ENCODE measurements at places on chromosomes 12 and 14.

- peak; percentile 8 for DNase-seq
These were observed 1.5 kb downstream of the CAPRIN2 start for GRCh38 chr12:30753233-30753632.

GRCh38 chr12:56941299-56942017 is 7.2 kb upstream of the SDR9C7 start:
- no peak for DNase-seq

GRCh38 chr14:22945642-22946041 is 11.2 kb downstream of the HAUS4 start:
- no peak for DNase-seq

DNA sequence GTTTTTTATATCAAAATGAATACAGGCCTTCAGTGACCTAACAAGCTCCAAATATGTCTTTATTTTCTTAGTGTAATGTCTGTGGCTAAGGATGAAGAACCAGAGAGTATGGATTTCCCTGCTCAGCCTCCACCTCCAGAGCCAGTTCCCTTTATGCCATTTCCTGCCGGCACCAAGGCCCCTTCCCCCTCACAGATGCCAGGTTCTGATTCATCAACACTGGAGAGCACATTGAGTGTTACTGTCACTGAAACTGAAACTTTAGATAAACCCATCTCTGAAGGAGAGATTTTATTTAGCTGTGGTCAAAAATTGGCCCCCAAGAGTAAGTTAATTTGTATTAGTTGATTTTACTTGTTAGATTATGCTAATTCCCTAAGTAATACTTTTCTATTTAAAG is 61.0 kb downstream of the KIAA0586 start:
- DNase-seq: no peak

GRCh38 chr12:121170611-121171260 is 38.1 kb downstream of the P2RX7 start:
- DNase-seq: no peak

GRCh38 chr14:65776193-65776852 is 363.8 kb downstream of the FUT8 start:
- no peak for DNase-seq

- no peak for DNase-seq
These were observed 7.7 kb upstream of the CEBPE start for GRCh38 chr14:23126548-23127278.

DNA sequence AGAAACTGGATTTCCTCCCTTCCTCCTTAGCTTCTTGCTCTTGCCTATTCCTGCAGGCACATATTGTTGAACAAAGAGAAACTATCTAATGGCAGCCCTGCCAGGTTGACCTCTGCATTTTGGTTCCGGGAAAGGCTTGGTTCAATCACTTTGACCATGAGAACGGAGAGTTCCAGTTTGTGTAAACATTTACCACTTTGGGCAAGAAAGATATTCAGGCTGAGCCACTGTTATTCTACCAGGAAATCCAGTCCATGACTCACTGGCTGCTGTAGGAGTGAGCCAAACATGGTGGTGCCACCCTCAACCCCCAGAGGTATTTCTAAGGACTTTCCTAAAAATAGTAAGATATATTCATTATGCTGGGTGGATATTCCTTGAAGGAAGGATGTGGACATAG is 242.2 kb upstream of the OR4E1 start:
- no peak for DNase-seq

DNA sequence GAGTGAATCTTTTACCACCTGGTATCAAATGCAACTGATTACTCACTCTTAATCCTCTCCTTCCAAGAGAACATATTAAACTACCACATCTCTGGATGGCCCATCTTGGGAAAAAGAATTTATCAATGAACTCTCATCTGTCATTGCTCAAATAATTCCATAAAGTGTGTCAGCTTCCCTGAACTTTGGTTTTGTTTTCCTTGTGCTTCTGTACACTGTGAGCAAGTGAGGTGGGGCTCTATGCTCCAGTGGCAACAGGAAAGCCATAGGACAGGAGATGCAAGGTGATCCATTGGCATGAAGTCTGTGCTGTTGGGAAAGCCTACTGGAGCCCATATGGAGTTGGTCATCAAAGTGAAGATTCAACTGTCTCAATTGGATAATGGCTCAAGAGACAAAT is 17.4 kb downstream of the OTOGL start:
- no peak for DNase-seq

GRCh38 chr14:87055007-87055406 is 938.0 kb downstream of the GALC start:
- DNase-seq: no peak

DNA sequence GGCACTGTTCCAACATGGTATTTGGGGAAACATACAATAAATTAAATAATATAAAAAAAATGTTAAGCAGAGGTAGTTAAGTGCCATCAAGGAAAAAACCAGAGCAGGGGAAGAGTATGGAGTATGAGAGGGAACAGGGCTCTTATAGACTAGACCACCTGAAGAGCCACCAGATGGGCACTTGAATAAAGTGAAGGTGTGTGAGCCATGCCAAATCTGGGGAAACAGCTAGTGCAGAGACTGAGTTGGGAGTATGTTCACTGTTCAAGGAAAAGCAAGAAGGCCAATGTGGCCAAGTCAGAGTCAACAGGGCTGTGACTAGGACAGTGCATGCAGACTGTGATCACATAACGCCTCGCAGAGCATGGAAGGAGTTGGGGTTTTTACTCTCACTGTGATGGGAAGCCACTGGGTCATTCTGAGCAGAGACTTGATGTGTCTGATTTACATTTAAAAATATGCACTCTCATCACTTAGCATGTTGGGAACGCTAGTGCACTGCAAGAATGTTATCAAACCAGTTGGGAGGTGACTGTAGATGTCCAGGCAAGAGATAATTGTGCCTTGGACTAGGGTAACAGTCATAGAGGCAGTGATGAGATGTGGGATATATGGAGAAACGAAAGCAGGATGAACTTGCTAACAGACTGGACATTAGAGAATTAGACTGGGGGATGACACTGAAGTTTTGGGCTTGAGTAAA is 25.6 kb downstream of the NDUFA12 start:
- DNase-seq: no peak

DNA sequence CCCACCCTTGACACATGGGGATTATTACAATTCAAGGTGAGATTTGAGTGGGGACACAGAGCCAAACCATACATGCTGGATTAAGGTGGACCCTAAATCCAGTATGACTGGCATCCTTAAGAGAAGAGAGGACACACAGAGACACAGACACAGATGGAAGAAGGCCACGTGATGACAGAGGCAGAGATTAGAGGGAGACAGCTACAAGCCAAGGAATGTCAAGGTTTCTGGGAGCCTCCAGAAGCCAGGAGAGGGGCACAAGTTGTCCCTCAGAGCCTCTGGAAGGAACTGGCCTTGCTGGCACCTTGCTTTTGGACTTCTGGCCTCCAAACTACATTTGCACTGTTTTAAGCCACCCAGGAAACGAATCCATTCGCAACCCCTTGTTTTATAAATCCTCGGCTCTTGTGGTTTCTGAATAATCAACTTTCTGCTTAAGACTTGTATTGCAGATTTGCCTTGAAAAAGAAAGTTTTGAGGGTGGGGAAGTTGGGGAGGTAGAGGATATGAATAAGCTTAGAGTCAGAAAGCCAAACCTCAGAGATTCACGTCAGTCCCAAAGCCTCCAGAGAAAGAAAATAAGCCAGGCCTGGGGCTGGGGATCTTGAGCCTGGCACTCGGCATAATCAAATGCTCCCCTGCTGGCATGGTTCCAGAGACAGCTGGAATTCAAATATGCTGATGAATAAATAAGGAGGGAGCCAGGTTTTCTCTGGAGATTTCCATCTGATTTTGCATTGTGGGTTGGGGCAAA is 224.2 kb upstream of the PWP1 start:
- DNase-seq: no peak

- DNase-seq: no peak
These were observed 127.6 kb upstream of the TMCC3 start for GRCh38 chr12:94777936-94778335.

- DNase-seq: no peak
These were observed 39.8 kb downstream of the BAZ1A start for GRCh38 chr14:34835312-34835711.

DNA sequence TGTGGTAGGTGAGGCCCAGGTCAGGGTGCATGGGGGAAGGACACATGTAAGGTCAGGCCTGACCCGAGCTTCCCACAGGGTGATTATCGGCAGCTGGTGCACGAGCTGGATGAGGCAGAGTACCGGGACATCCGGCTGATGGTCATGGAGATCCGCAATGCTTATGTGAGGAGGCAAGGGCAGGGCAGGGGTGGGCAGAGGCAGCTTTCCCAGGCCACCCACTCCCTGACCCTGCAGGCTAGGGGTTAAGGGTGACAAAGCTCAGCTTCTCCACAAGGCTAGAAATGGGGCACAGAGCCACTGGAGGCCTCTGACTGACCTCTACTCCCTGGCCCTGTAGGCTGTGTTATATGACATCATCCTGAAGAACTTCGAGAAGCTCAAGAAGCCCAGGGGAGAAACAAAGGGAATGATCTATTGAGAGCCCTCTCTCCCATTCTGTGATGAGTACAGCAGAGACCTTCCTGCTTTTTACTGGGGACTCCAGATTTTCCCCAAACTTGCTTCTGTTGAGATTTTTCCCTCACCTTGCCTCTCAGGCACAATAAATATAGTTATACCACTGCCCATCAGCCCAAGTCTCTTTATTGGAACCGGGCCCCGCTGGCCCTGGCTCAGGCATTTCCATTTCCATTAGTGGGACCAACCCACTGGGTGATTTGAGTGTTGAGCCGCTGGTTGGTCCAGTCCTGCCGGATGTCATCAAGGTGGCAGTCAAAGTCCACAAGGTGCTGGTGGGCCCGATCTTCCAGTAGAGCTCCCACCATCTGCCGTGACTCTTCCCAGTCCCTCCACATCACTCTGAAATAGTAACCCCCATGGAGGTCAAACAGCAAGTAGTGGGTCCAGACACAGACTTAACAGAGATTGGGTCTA is 2.6 kb downstream of the PSME1 start:
- no peak for DNase-seq

GRCh38 chr12:673849-674248 is 10.6 kb upstream of the NINJ2 start:
- DNase-seq: no peak

- DNase-seq: no peak
These were observed 41.8 kb upstream of the PTPRR start for GRCh38 chr12:70962226-70962794.

- no peak for DNase-seq
These were observed 43.9 kb downstream of the IL31 start for GRCh38 chr12:122130150-122130549.

DNA sequence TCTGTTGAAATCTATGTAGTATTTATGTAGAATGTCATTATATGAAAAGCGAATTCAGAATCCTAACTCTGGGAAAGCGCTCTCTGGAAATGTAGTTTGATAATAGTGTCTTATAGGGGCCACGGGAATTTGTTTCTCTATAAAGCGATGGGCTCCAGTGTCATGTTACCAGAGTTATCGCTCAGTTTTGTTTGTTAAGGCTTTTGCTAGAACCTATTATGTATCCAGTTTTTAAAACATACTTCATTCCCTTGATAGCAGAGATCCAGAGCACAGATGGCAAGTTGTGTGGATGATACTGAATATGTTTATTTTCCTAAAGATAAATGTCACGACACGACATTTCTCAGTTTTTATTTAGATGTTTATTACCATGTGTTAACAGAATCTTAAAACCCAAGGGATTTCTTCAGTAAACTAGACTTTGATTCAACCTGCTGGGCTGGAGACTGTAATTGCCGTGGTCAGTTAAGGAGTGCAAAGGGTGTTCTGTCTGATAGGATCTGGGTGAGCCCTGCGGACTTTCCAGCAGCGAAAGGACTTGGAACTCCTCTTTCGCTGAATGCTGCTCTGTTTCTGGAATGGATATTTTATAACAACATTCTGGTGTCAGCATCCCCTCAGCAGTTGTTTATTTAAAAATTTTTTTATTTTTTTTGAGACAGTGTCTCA is 1.7 kb upstream of the DNAH10 start:
- no peak for DNase-seq

DNA sequence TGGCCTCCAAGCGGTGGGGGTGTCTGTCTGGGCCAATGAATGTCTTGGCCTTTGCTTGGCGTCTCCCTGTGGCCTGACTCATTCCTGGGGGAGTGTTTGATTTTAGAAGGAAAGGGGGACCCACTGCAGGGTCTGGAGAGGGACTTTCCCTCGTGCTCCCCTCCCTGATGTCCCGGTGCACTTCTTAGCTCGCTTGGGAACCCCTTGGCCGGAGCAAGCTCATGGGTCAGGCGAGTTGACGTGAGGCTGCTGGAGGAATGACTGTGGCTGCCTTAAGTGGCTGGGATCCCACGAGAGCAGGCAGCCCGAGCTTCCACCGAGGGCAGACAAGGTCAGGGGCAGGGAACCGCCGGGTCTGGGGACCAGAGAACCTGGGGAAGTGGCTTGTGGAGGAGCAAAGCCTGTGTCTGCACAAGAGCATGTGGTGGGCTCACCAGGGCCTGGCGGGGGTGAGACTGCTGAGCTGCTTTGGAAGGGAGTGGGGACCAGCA is 218.4 kb upstream of the C14orf180 start:
- DNase-seq: no peak

GRCh38 chr12:53725824-53726223 is 1.4 kb downstream of the CALCOCO1 start:
- DNase-seq: no peak

DNA sequence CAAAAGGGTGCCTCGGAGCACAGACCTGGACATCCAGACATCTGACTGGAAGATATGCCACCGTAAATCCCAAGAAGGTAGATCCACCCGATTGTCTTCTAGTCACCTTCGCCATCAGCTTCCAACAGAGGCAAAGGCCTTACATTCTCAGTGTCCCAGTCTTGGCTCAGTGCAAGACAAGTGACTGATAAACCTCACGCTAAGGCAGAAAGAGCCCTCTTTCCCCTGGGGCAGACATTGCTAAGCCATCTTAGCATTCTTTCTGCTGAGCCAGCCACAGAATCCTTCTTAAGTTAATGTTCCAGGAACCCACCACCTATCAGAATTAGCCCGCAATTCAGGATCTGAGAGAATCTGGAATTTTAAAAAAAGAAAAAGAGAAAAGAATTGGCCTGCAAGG is 4.3 kb upstream of the PLEKHG6 start:
- no peak for DNase-seq

DNA sequence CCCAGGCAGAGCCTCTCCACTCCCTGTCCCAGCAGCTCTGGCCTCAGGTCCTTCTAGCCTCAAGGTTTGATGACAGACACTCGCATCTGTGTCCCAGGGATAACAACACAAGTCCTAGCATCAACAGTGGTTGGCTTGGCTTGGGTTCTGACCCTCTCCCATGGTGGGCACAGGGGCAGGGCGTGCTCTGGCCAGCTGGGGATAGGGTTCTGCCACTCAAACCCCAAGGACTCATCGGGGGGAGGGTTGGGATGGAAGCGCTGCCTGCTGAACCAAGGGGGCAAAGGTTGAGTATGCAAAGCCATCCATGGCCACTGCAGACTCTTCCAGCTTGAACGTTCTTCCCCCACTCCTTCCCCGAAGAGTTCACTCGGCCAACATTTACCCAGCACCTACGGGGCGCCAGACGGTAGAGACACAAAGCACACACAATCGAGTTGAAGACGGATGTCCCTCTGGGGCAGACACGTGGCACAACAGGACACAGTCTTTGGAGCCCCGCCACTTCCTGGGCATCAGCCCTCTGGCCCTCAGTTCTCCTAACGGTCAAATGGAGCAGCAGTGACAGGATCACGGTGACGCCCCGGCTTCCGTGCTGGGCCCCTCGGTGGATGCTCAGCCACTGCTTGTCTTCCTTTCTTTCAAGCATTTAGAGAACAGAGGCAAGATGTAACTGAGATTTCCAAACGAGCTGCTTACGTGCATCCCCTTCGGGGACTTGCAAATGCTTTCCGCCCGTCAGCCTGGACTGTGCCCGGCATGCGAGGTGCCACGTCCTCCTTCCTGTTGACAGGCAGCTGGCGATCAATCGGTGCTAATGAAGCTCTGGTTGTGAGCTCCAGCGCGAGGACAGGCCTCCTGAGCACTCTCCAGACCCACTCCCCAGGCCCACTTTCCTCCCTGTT is 42.6 kb downstream of the DLK1 start:
- DNase-seq: no peak

- no peak for DNase-seq
These were observed 52.2 kb upstream of the CFL2 start for GRCh38 chr14:34766606-34767005.

Measured in neuronal stem cell (in vitro differentiated cells).